ENCODE measurements at places on chromosomes 13 and 19.

DNA sequence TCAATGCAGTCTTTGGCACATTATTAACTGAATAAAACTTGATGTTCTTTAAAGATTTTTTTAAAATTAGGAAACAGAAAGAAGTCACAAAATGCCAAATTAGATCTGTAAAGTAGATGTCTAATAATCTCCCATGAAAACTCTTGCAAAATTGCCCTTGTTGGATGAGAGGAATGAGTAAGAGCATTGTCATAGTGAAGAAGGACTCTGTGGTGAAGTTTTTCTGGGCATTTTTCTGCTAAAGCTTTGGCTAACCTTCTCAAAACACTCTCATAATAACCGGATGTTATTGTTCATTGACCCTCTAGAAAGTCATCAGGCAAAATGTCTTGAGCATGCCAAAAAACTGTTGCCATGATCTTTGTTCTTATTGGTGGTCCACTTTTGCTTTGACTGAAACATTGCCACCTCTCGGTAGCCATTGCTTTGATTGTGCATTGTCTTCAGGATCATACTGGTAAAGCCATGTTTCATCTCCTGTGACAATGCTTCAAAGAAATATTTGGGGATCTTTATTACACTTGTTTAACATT lies 549.3 kb downstream of the LIG4 start:
- DNase-seq = no peak

DNA sequence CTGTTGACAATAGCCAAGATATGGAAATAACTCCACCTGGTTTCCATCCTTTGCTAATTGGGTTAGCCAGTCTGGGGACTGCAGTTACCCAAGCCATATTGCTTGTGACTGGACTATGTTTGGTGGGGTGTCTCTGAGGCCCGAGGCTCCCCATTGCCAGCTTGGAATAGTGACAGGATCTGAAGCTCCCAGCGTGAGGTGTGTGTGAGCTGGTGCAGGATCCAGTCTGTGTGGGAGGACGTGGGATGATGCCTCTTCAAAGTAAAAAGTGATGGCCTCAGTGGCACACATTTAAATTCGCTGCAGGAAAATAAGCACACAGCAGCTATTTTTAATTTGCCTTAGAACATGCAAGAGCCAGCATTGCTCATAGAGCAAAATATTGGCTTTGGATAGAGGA lies 75.0 kb downstream of the TEX26 start:
- no peak for DNase-seq

GRCh38 chr13:83274679-83275078 lies 607.6 kb downstream of the SLITRK1 start:
- no peak for DNase-seq

DNA sequence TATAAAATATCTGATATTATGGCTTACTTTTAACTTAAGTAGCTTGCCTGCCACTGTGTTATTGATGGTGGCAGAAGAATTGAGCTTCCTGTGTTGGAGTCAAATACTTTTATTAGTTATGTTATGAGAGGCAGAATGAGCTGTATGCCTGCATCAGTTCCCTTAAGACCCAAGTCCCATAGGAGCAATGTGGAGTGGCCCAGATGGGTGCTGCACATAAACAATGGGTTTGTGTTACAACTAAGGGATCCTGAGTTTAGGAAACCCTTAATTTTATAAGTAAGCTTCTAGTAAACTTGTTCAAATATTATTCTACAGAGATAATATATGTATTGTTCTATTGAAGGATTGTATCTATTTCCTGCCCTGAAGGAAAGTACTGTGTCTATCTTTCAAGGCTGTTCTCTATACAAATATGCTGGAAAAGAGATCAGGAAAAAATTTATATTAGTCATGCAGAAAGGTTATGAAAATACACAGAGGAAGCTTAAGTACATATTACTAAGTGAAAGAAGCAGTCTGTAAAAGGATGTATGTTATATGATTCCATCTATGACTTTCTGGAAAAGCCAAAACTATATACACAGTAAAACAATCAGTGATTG lies 2018.0 kb upstream of the PCDH20 start:
- no peak for DNase-seq

GRCh38 chr19:17348700-17349099 lies 11.3 kb downstream of the GTPBP3 start:
- DNase-seq = peak; percentile 39

DNA sequence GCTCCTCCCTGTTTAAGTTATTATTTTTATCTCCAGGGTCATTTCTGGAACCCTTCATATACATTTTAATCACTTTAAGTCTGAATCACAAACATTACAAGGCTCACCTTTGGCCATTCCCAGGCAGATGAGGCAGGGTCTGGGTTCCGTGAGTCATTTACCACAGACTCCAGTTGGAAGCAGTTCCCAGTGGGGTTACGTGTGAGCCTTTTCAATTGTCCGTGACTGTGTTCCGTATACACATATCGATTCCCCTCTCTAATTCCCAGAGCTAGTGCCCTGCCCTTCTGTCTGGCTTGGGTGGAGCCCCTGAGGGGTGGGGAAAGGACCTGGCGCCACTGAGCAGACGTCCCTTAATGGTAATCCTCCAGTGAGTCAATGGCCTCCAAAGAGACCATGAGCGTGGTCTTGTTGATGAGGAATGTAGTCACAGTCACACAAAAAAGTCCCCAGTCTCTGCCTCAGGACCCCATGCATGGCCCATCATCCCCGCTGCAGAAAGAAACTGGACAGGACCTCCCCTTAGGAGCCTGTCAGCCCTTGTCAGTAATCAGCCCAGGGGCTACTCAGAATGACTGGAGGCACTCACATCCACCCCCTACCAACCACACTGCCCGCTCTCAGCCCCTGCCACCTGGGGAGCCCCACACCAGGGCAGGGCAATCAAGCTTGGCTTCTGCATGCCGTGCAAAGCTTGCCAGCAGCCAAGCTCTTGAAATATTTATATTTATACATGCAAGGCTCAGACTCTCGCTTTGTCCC lies 144.4 kb downstream of the ZIC5 start:
- no peak for DNase-seq

- peak; percentile 2 for DNase-seq
These were observed 24.4 kb upstream of the URAD start for GRCh38 chr13:28012896-28013295.

GRCh38 chr19:10749435-10750384 lies 31.8 kb downstream of the DNM2 start:
- no peak for DNase-seq

- DNase-seq = no peak
These were observed 4.5 kb upstream of the CADM4 start for GRCh38 chr19:43644181-43644580.

DNA sequence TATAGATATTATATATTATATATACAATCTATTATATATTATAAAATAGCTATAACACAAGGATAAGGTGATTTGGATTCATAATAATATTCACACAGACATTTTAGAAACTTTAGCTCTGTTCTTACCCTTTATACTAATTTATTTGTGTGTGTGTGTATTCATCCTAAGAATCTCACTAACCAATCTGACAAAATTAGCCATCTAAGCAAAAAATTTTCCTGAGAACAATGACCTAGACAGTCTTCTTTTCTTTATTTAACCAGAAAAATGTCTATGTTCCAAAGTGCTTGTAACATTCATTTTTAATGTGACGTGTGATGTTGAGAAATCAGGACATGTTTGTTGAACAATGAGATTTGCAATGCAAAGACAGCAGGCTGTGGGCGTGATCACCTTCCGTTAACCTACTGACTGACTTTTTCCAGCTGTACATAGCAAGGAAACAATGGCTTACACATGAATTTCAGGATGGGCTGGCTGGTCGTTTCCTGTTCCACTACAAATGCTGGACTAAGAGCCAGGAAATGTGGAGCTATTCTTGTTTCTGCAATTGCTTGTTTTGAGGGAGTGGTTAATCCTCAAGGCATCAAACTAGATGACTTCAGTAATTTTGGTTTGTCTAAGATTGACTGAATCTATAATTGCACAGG lies 634.6 kb upstream of the ARGLU1 start:
- no peak for DNase-seq

DNA sequence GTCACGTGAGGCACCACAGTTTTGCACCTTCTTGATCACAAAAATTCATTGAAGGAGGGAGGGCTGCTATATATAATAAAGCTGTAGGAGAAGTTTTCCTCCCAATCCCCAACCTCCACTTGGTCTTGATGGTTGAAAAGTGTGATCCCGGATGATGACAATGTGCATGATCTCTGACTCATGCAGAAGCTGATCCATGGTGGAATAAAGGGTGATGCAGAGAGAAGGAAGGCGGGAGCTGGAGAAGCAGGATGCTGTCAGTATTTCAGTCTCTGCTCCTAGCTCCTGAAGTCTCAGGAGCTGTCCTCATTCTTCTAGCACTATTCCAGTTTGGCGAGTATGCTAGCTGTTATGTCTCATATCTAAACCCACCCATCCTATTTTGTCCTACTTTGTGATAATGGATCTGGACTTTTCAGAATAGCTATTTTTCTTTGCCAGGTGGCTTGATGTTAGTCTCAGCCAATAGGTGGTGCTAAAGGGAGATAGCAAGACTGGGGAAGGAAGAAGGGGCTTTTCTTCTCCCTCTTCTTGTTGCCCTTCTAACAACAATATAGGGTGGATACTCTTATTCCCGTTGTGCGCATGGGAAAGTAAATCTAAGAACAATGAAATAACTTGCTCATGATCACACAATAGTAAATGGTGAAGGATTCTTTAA lies 65.6 kb upstream of the HTR2A start:
- DNase-seq = peak; percentile 18

GRCh38 chr19:16160943-16161560 lies 12.3 kb downstream of the CIB3 start:
- DNase-seq = peak; percentile 76

- no peak for DNase-seq
These were observed 203.8 kb downstream of the MZT1 start for GRCh38 chr13:72523593-72523992.
